ENCODE measurements at places on chromosomes 4 and X.

- no peak for DNase-seq
These were observed 115.3 kb downstream of the ATP8A1 start for GRCh38 chr4:42541647-42542046.

DNA sequence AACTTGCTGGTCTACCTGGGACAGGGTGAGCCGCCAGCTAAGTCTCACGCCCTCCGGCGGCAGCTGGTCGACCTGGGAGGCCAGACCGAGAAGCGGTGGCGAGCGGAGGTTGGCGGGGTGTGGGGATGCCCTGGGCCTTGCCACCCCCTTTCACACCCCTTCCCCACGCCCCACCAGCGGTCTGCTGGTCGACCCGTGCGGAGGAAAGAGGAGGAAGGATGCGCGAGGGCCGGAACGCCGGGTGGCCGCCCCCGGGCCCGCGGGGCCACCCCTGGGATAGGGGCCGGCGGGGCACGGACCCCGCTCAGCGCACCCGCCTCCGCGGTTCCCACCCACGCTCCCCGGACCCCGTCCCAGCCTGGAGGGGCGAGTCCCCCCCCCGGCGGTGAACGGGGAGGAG, 28.3 kb upstream of the DCAF12L1 start:
- DNase-seq: no peak

DNA sequence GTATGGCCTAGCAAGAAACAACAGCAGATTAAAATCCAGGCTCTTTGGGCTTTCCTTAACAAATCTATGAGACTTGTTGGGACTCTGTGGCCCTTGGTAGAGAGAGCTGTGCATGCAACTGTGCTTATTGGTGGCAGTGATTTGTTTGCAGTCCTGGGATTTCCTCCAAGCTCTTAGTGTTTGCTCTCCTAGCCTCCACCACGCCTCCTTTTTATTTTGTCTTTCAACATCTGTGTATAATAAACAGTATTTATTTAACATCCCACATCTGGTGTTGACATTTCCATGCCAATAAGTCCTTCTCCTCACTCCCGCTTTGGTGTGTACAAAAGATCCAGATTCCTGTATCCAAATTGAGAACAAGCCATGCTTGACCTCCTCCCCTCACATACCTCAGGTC, 3.1 kb downstream of the TNMD start:
- no peak for DNase-seq

DNA sequence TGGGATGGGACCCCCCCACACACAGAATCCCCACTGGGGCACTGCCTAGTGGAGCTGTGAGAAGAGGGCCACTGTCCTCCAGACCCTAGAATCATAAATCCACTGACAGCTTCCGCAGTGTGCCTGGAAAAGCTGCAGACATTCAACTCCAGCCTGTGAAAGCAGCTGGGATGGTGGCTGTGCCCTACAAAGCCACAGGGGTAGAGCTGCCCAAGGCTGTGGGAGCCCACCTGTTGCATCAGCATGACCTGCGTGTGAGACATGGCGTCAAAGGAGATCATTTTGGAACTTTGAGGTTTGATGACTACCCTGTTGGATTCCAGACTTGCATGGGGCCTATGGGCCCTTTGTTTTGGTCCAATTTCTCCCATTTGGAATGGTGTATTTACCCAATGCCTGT, 22.3 kb downstream of the AIMP1 start:
- DNase-seq: no peak

- no peak for DNase-seq
These were observed 292.0 kb downstream of the CCSER1 start for GRCh38 chr4:90419124-90419711.

- DNase-seq: no peak
These were observed 41.6 kb upstream of the LAS1L start for GRCh38 chrX:65576160-65576559.

GRCh38 chrX:154426916-154427770, 1.3 kb upstream of the ATP6AP1 start:
- no peak for DNase-seq

DNA sequence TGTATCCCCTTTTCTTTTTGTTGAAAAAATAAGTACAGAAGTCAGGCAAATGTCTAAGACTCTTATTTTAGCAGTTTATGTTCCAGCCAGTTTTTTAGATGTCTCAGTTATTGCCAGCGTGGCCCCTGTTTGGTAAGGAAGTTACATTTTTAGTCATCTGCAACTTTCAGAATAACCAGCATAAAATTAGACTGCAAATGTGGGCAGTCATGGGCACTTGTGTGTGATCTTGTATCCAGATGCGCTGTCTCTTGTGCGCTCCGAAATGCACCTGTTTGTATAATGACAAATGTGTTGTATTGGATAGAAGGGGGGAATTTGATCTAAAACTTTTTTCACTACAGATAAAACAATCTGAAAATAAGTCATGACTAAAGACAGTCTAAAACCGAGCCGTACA, 44.3 kb upstream of the CLCN4 start:
- no peak for DNase-seq

GRCh38 chrX:76279007-76279406, 106.1 kb downstream of the PBDC1 start:
- peak; percentile 0 for DNase-seq

DNA sequence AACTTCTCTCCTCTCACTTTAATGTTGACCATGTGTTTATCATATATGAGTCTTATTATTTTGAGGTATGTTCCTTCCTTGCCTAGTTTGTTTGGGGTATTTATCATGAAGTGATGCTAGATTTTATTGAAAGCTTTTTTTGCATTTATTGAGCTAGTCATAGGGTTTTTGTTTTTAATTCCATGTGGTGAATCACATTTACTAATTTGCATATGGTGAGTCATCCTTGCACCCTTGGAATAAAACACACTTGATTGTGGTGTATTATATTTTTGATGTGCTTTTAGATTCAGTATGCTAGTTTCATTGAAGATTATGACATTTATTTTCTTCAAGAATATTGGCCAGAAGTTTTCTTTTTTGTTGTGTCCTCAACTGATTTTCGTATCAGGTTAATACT, 464.6 kb downstream of the PCDH18 start:
- no peak for DNase-seq

- no peak for DNase-seq
These were observed 33.7 kb upstream of the HMX1 start for GRCh38 chr4:8905226-8905772.

GRCh38 chr4:77852892-77853495, 9.6 kb upstream of the MRPL1 start:
- no peak for DNase-seq

- no peak for DNase-seq
These were observed 76.6 kb downstream of the INTS12 start for GRCh38 chr4:105631818-105632400.

- DNase-seq: no peak
These were observed 66.5 kb downstream of the UCHL1 start for GRCh38 chr4:41323179-41323578.

GRCh38 chr4:183384516-183384915, 59.9 kb upstream of the CDKN2AIP start:
- no peak for DNase-seq

DNA sequence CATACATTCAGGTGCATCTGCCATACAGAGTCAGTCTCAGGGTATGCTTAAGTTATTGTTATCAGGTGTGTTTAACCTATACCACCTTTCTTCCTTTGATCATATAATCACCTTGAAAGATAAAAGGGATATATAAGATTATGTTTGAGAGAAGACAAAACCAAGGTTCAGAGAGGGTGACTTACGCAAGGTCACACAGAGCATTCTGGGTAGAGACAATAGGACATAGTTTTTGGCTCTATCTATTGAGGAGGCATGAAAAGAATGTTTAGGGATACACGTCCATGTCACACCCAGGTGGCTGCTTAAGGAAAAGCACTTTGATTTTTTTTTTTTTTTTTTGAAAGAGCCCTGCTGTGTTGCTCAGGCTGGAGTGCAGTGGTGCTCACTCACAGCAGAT, 327.1 kb upstream of the RPS6KA3 start:
- DNase-seq: no peak

DNA sequence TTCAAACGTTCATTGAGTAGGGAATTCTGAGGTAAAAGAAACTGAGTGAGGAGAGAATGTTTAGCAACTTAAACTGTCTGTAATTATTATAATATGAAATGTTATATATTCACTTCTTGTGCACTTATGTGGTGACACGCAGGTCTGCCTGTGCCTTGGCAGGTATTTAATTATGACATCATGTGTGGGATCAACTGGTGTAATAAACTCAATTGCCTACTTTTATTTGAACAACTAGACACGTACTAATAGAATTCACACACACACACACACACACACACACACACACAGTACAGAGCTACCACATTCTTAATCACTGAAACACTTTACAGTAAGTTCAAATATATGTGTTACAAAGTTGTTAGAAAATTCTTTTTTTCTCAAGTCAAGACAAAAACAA, 20.7 kb upstream of the SLC25A31 start:
- DNase-seq: no peak

- no peak for DNase-seq
These were observed 1.6 kb downstream of the APBB2 start for GRCh38 chr4:41212616-41213203.

- DNase-seq: no peak
These were observed 16.8 kb downstream of the OCRL start for GRCh38 chrX:129556806-129557315.

DNA sequence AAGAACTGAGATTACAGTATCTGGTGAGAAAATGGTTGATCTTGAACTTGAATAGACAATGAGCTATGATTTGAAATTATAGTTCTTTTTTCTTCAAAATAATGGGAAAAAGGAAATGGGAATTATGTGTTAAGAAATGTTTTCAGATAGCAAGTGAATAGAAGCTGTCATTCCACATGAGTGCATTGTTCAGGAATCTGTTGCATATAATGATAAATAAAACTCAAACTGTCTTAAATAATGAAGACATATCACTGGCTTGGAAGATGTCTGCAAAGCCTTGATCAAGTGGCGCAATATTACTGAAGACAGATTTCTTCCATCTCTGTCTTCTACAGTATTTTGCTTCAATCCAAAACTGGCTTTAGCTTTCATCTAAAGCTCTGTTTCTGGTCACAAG, 479.3 kb upstream of the ZFP42 start:
- DNase-seq: no peak

- DNase-seq: no peak
These were observed 434.3 kb upstream of the RASGEF1B start for GRCh38 chr4:81905971-81906370.

GRCh38 chr4:159048166-159048886, 54.6 kb upstream of the RAPGEF2 start:
- DNase-seq: no peak

- DNase-seq: no peak
These were observed 29.5 kb downstream of the ASMTL start for GRCh38 chrX:1423215-1423614.

GRCh38 chrX:49204017-49204416, 4.0 kb upstream of the SYP start:
- DNase-seq: no peak

DNA sequence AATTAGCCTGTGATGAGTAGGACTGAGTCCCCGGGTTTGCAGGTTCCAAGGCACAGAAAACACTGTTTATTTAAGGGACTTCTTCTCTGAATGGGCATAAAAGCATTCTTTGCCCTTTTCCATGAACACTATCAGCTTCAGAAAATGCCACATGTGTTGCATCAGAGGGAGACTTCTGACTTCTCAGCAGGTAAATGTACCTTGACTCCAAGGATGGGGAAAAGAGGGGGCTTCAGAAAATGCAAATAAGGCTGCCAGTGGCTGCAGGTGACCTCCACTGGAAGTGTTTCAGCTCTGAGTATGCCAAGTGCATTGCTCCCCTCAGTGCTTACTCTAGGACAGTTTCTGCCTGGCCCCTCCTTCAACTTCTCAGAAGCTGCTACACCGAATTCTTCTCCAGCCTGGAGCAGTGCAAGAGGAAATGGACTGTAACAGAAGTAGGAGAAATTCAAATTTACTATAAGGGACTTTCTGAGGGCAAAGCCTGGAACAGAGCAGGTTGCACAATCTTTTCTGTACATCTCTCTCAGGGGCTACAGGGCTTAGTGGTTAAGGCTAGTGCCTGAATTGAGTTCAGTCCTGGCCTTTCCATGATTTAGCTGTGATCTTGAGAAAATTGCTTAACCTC, 233.2 kb downstream of the PTTG2 start:
- no peak for DNase-seq

Data from stimulated activated CD4-positive, alpha-beta T cell treated with anti-CD3 and anti-CD28 coated beads, TNF-alpha, amount 100 ng/mL, for 4 hours (primary cell).